NCI-H1417 treated with DMSO at 0.1 percent for 48 hours (cell line): ENCODE measurements at places on chromosomes 7 and 10.

- DNase-seq, result no peak
These were observed 63.0 kb upstream of the SP4 start for GRCh38 chr7:21364801-21365271.

DNA sequence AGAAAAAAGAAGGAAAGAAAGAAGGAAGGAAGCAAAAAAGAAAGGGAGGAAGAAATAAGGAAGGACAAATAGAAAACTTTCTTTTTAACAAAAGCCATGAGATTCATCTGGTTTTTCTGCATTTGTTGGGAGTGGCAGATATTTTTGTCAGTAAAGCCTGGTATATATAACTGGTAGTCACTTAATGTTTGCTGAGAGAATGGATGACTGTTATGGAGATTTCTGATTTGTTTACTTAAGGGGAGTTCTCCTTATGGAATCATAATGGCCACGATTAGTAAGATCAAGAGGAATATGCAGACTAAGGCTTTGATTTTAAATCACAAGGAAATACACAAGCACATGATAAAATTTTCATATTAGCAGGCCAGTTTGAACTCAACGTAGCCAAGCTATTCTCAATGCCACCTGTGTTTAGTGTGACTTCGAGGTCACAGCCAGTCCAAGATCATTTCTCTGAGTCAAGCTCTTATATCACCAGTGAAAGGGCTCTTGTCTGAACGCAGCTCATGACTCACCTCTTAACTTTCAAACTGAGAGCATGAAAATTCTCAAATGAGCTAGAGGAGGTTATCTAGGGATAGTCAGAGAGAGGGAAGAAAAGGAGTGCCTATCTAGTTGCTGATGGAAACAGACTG is 445.1 kb upstream of the ZMIZ1 start:
- DNase-seq, result no peak

GRCh38 chr10:86642499-86642898 is 11.8 kb upstream of the OPN4 start:
- no peak for DNase-seq

DNA sequence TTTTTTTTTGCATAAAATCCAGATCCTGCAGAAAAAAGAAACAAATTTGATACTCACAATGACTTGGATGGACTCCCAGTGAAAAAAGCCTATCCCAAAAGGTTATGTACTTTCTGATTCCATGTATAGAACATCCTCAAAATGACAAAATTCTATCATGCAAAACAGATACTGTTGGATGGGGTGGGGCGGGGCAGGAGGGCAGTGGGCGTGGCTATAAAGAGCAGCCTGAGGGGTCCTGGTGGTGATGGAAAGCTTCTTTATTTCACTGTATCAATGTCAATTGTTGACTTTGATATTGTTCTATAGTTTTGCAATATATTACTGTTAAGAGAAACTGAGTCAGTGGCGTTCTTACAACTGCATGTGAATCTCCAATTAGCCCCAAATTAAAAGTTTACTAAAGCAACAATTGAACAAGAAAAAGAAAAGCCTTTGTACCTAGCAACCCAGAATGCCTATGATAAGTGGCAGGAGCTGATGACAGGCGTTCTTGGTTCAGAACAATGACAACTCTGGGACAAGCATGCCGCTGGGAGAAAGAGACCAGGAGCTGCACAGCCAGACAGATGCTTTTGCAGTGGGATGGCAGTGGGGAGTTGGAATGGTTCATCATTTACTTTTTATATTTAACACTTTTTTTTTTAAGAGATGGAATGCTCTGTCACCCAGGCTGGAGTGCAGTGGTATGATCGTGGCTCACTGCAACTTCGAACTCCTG is 101.9 kb downstream of the LHPP start:
- DNase-seq, result no peak

- DNase-seq, result no peak
These were observed 129.6 kb upstream of the SEMA3A start for GRCh38 chr7:84324136-84324630.

DNA sequence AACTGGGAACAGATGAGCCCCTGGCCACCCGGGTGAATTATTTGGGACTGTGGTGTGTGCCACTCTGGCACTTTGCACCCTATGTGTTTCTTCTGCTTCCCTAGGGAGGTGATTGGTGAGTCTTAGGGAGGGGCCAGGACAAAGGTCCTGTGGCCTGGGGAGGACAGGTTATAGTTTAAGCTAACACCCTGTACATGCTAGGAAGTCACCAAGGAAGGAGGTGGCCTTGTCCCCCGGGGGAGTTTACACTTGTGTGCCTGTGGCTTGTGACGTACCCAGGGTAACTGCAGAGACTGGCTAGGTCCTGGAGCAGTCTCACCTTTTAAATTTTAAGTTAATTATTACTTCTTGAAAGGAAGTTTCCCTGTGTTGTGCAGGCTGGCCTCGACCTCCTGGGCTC is 196.2 kb downstream of the BAMBI start:
- DNase-seq, result no peak

GRCh38 chr7:5773661-5774086 is 7.8 kb downstream of the RNF216 start:
- no peak for DNase-seq

GRCh38 chr7:28782362-28782761 is 175.8 kb downstream of the TRIL start:
- no peak for DNase-seq

DNA sequence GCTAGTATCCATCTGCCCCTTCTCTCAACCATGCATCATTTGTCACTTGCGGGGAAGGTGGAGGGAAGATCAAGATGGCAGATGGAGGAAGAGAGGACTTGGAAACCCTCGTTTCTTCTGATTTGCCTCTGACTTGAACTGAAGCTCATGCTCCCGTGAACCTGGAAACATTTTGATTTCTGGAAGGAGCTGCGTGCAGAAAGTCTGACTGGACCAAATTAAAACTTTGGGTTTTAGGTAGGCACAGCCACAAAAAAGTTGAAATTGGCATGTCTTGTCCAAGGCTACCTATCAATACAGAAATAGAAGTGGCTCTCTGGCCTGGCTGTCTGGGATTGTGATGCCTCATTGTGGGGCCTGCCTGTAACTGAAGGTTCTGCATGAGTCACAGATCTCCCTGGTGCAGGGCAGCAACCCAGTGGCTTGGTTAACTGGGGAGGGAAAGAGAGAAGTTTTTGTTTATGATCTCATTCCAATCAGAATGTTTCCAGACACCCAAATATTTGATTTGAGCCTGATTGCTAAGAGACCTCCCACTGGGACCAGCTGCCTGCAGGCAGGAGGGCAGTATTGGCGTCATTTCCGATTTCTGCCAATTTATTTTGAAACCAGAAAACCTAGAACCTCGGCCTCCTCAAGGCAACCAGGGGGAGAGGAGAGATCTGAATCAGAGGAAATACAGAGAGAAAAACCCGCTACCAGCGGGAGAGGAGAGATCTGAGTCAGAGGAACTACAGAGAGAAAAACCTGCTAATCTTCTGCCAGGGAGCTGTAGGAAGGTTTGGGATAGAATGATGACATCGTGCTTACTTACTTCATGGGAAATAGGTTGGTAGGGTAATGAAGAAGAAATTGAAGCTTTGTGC is 363.6 kb downstream of the ANKRD30A start:
- no peak for DNase-seq

DNA sequence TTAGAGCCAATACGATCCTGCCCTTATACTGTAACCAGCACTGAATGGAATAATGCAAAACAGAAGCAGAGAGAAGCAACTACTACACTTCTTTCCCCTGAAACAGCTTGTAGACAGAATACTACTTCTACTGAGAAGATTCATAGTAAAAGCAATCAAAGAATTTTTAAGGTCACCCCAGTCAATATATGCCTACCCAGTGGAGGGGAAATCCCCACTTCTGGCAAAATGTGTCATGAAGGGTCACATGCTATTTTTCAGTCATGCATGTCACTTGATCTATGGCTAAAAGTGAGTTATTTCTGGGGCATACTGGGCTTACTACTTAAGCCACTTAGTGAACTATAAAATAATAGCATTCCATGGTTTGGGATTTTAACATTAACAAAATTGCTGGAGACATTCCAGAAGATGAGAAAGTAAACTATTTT is 25.6 kb downstream of the IRF5 start:
- no peak for DNase-seq

DNA sequence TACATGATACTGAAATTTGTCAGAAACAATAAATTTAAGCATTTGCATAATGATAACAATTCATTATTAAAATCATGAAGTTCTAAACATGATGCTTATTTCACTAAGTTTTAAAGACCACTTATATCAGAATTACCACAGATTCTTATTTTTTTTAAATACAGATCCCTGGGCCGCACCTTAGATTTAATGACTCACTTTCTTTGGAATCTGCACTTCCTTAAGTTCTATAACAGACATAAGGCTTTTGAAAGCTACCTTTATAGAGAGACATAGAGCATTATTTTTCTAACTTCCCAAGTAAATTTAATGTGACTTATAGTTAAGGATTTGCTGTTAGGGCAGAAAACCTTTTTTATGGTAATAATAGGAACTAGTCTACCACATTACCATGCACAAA is 214.9 kb downstream of the IPMK start:
- DNase-seq, result no peak

DNA sequence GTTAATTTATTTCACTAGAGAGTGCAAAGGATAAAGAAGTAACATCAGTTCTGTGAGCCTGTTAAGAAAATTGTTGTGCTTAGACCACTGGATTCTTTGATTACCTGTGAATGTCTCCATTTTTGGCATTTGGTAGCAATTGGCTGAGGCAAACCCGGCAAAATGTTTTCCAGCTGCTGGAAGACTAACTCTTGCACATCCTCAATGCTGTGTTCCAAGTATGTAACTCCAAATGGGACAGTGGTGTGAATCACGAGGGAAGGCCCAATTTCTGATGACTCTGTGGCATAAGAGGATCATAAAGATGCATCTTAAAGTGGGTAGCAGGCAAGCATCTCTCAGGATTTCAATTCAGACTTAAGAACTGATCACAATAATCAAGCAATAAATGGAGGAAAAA is 268.8 kb downstream of the RNLS start:
- no peak for DNase-seq

- no peak for DNase-seq
These were observed 168.7 kb downstream of the LRRC4 start for GRCh38 chr7:127862525-127862924.

GRCh38 chr7:2710286-2710655 is 22.3 kb downstream of the AMZ1 start:
- no peak for DNase-seq

GRCh38 chr10:110694820-110695538 is 50.8 kb downstream of the RBM20 start:
- DNase-seq, result no peak
